CD4-positive, CD25-positive, alpha-beta regulatory T cell (primary cell): ENCODE measurements at places on chromosomes 2 and 18. TPM values are rescaled to one million over a fixed set of nuclear protein-coding genes. Genes with fewer than 3 reads are reported as not detected.

- H3K4me3 ChIP-seq: no peak overlapping the region
- no peaks in the 10 kb centered on the region for H3K36me3 ChIP-seq
- peaks cover 2% of the 10 kb centered on the region for H3K27me3 ChIP-seq
- no peaks in the 10 kb centered on the region for H3K4me1 ChIP-seq
- no peak for DNase-seq
- no peak overlapping the region for H3K27ac ChIP-seq
These were observed 146.8 kb downstream of the RBM43 start for GRCh38 chr2:151114874-151115273.

GRCh38 chr2:239550357-239550756 is 149.5 kb upstream of the HDAC4 start:
- no peak overlapping the region for H3K27ac ChIP-seq
- no peak for DNase-seq
- H3K27me3 ChIP-seq: no peaks in the 10 kb centered on the region
- H3K4me3 ChIP-seq: no peak overlapping the region
- no peaks in the 10 kb centered on the region for H3K36me3 ChIP-seq

The RND3 gene
- not detected for total RNA-seq

The LRRC30 gene
- total RNA-seq: not detected
